Effector CD8-positive, alpha-beta T cell (primary cell): ENCODE measurements at places on chromosomes 7 and 10.

DNA sequence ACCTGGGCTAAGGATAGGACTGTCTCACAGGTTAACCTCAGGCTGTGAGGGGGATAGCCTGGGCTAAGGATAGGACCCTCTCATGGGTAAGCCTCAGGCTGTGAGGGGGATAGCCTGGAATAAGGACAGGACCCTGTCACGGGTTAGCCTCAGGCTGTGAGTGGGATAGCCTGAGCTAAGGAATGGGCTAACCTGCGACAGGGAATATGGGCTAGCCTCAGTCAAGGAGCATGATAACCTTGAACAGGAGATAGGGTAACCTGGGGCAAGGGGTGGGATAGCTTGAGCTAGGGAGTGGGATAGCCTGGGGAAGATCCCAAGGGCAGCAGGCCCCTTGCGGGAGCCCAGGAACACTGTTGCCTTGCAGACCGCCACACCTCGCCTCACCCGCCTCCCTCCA, 42.7 kb downstream of the GRID2IP start:
- no peak for DNase-seq

DNA sequence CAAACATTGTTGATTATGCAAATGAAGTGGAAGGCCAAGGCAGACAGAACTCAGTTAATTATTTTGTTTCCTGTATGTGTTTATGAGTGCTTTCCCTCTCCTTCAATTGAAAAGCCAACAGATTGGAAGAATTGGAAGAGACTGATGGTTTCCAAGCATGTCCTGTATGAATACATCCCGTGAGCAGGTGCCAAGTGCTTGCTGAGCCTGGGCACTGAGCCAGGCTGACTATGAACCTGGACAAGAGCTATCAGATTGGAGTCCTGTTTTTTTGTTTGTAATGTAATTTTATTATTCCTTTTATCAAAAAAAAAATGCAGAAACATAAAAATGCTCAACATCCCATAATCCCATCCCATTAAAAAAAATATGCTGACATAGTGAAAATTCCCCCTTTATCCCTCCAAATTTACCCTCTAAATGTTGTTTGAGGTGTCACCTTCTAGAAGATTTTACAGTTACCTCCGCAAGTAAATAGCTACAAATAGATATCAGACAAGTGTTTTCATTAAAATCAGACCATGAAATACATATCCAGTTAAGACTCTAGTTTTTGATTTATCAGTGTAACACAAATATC, 449.5 kb downstream of the GRID1 start:
- DNase-seq, result no peak

- DNase-seq, result no peak
Observed at GRCh38 chr10:84766923-84767322, 438.5 kb downstream of the CCSER2 start.

DNA sequence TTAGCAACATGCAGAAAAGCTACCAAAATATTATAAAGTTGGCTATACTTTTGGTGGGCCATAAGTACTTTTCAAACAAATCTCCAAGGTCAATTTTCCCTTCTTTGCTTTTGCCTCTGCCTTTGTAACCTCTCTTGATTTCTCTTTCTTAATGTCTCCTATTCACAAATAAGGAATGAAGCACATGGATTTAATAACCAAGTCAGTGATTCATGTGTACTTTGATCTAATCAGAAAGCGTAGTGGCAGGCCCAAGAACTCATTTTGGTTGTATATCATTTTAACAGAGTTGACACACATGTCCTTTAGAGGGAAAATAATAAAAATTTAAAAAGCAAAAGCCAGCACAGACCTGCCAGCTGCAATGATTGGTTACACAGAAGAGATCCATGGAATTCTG, 93.7 kb downstream of the FZD1 start:
- DNase-seq, result no peak

GRCh38 chr10:20596911-20597310, 300.2 kb downstream of the NEBL start:
- no peak for DNase-seq

GRCh38 chr10:51867956-51868355, 168.6 kb upstream of the CSTF2T start:
- no peak for DNase-seq

GRCh38 chr7:103905997-103906396, 83.5 kb downstream of the RELN start:
- DNase-seq, result no peak
